ENCODE measurements at places on chromosomes 3 and 15.

DNA sequence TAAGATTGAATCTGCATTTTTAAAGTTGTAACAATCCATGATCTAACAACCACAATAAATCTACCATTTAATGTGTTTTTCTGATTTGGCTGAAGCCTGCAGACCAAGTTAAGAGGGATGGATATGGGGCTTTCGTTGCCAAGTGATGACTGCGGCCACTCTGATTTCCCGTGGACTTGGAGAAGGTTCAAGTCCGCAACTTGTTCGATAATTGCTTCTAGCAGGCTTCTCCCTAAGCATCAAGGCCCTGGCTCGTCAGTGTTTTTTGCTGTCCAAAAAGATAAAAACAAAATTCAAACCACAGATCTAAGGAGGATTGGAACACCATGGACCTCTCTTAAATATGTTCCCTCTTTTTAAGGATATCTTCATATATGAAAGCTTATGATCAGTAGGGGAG is 256.6 kb downstream of the CNTN3 start:
- no peak for DNase-seq

GRCh38 chr3:113423699-113424098 is 17.6 kb downstream of the CFAP44 start:
- no peak for DNase-seq

DNA sequence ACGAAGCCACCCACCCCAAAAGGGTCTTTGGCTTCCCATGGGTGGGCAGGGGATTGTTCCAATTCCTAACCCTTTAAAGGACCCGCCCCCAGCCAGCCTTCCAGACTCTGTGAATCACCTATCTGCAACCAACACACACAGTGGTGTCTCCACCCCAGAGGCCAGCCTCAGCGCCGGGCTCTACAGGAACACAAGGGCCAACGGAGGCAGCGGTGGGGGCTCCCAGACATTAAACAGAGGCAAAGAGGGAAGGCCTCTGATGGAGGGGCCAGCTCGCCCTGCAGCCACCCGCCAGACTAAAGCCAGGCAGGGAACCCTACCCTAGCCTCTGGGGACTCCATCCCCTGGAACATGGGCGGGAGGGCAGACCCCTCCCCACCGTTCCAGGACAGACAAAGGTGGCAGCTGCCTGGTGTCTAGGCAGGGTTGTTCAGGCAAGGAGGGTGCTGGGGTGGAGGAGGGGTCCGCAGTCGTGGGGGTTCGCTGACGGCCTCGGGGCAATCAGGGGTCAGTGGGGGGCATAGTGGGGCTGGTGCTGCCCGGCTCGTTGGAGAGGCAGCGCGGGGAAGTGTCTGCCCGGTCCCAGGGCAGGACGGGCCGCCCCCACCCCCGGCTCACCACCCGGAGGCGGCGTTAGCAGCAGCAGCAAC is 448 bp downstream of the SHISA5 start:
- no peak for DNase-seq

- no peak for DNase-seq
These were observed 4.8 kb downstream of the RASGRP1 start for GRCh38 chr15:38559636-38560307.

GRCh38 chr3:182702216-182702615 is 91.1 kb upstream of the ATP11B start:
- DNase-seq, result no peak

- DNase-seq, result no peak
These were observed 3.8 kb downstream of the IL1RAP start for GRCh38 chr3:190517687-190518086.

- DNase-seq, result no peak
These were observed 503.8 kb downstream of the MECOM start for GRCh38 chr3:169159726-169160125.

- no peak for DNase-seq
These were observed 106.6 kb upstream of the ALDH1A3 start for GRCh38 chr15:100772892-100773520.

DNA sequence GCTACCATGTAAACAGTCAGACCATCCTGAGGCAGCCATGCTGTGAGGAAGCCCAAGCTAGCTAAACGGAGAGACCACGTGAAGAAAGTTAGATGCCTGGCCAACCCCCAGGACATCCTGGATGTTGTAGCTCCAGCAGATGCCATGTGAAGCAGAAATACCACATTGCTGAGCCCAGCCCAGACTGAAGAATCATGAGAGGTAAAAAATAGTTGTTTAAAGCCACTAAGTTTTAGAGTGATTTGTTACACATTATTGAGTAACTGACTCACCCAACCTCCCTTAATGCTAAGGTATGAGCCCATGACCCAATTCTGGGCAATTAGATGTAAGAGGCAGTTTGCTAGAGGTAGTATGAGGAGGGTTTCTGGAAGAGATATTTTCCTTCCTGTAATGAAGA is 200.5 kb downstream of the THRB start:
- DNase-seq, result no peak

DNA sequence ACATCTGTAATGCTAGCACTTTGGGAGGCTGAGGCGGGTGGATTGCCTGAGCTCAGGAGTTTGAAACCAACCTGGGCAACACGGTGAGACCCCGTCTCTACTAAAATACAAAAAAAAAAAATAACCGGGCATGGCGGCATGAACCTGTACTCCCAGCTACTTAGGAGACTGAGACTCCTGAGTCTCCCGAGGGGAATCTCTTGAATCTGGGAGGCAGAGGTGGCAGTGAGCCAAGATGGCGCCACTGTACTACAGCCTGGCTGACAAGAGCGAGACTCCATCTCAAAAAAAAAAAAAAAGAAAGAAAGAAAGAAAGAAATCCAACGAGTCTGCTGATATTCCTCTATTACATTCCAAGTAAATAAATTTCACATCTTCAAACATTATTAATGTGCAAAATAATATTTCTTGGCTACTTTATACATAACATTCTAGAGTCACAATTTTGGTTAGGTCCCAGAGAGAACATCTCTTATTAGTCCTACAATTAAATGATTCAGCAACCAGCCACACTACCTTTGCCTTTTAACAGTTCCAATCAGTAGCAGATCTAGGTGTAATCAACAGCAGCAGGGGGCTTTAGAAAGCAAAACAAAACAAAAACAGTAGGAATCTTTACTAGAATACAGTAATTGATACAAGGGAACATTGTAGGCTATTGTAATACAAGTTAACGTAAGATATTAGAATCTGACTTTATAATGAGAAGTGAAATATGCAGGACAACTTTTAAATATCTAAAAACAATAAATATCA is 195.8 kb downstream of the TBC1D5 start:
- no peak for DNase-seq

- no peak for DNase-seq
These were observed 32.6 kb upstream of the NEO1 start for GRCh38 chr15:73019601-73020146.

DNA sequence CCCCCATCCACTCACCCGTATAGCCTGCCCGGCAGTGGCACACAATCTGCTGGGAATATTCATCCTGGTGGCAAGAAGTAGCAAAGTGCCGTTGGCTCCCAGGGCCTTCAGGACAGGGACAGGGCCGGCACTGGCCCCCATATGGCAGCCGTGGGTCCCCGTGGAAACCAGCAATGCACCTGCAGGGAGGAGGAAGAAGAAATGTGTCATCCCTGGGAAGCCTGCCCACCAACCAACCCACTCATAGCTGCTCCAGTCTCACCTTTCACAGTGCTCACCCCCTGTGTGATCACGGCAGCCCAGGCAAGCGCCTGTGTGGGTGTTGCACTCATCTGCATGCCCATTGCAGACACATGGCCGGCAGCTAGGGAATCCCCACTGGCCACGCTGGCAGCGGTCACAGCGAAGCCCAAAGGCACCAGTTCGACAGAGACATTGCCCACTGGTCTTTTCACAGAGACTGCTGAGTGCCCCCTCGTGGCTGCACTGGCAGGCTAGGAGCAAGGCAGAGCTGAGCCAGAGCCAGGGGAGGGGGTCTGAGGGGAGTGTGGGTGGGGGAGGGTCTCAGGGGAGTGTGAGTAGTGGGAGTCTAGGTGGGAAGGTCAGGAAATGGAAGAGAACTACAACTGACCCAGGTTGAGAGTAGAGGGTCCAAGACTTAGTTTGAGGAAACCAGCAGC is 4.5 kb upstream of the USP19 start:
- DNase-seq, result no peak

GRCh38 chr3:181613191-181613590 is 98.5 kb upstream of the SOX2 start:
- no peak for DNase-seq

GRCh38 chr15:90478846-90479481 is 50.8 kb upstream of the CRTC3 start:
- DNase-seq, result no peak

- DNase-seq, result peak; percentile 15
These were observed 193.3 kb upstream of the SLCO3A1 start for GRCh38 chr15:91660174-91660649.

- no peak for DNase-seq
These were observed 21.3 kb upstream of the EHD4 start for GRCh38 chr15:41993472-41994170.

DNA sequence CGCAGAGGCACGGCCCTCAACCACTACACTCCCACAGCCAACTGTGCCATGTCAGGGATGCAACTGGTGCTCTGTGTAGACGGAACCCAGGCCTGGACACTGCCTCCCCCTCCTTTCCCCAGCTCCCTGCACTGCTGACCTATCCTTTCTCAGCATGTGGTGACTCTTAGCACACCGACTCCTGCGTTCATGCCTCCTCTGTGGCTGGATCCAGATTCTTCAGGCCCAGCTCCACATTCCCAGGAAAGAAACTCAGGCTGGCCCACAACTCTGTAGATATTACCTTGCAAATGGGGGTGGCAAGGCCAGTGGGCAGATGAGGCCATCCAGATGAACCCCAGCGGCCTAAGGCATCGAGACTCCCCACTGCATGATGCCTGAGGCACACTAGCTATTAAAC is 272.7 kb downstream of the OCA2 start:
- DNase-seq, result no peak

DNA sequence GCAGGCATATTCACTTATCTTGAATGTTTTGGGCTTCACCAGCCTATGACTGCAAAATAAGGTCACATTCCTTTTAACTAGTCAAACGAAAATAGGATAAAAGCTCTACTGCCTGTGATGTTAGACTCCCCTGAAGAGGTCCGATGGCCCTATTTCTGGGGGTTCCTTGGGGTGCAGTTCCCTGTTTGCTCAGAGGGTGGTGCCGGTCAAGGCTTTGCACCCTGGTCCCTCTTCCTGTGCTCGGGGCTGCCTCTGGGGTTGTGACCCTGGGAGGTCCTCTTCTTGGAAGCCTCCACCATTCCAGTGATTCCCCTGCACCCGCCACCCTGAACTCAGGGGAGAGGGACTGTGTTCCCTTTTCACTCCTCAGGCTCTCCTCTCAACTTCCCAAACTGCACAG is 86.7 kb upstream of the ANKRD34C start:
- DNase-seq, result no peak

- no peak for DNase-seq
These were observed 30.0 kb downstream of the SLC6A11 start for GRCh38 chr3:10845839-10846656.

DNA sequence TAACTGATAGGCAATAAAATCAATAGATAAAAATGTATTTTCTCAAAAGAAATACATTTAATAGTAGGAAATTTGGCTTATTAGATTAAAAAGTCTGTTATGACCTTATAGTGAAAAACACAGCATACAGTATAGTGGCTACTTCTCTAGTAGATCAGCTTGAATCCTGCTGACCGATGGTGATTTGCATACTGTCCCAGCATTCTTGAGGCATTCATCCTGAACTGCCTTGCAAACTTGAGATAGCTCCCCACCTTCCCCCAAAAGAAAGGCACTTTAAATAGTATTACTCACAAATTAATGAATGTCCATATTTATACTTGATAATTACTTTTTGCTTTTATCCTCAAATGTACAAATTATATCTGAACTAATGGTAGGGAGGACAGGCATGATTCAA is 6.7 kb downstream of the CHMP2B start:
- no peak for DNase-seq

DNA sequence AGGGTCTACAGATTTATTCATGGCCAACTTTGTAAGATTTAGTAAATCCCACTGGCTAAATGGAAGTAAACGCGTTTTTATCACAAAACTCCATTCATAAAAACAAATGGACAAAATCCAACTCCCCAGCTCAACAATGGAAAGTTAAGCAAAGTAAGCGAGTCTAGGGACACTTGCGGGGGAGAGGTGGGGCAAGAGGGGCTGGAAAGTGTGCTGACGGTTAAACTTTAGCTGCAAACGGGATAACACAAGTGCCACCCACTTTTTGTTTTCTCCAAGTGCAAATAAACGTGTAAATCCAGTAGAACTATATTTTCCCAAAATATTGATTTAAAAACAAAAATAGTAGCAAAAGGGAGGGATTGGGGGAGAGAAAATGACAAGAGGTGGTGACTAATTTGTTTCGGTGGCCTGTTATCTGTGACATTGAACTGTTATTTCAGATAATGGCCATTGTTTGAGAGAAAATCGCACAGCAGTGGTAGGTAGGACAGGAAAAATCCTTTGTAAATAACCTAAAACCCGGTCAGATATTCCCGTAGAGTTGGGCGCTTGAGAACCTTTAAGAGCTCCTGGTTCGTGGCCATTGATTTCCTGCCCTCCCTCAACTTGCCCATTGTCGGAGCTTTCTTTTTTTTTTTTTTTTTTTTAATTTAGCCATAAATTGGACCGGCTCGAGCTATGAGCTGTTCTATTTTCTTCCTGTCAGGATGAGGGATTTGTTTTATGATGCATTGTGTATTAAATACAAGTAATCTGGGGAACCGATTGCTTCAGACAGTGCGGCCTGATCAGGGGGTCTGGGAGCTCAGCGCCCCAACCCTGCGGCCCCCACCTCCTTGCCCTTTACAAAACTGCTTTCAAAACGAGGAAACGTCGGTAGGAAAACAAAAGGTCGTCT is 514.8 kb downstream of the MECOM start:
- DNase-seq, result no peak

- DNase-seq, result no peak
These were observed 54.3 kb downstream of the SLC30A4 start for GRCh38 chr15:45468294-45468693.

- DNase-seq, result no peak
These were observed 7.4 kb downstream of the NDUFAF1 start for GRCh38 chr15:41394924-41395323.

DNA sequence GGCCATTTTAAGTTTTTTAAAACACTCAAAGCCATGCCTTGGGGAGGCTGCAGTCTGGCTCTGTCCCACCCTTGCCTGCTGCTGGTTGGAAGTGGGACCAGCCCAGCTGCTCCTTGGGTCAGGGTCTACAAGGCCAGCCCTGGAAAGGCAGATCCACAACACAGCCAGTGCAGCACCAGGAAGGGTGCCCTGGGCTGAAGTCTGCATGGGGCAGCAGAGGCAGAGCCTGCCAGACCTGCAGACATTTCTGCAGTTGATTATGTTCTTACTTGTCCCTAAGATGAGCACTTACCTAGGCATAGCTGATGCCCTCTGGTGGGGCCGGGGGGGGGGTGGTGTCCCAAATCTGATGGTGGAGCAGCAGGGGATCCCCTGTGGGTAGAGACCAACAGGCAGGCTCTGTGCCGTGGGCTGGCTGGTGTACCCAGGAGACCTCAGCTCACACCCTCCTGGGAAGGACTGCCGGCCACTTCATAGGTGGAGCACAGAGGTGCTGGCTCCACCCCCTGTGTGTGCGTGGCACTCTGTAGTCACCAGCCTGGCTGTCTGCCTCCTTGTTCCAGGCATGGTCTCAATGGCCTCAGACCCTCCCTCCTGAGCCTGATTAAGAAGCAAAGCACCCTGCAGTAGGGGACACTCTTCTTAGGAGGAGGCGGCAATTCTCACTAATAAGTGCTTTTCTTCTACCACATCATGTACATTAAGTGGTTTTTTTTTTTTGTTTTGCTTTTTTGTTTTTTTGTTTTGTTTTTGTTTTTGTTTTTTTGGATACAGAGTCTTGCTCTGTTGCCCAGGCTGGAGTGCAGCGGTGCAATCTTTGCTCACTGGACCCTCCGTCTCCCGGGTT is 97.4 kb upstream of the KLF13 start:
- no peak for DNase-seq

- DNase-seq, result no peak
These were observed 241.1 kb downstream of the PLCL2 start for GRCh38 chr3:17125738-17126442.

All from CD4-positive, alpha-beta T cell treated with Interleukin-17A for 1 hour (primary cell).